ENCODE measurements at places on chromosomes 5 and 9.

DNA sequence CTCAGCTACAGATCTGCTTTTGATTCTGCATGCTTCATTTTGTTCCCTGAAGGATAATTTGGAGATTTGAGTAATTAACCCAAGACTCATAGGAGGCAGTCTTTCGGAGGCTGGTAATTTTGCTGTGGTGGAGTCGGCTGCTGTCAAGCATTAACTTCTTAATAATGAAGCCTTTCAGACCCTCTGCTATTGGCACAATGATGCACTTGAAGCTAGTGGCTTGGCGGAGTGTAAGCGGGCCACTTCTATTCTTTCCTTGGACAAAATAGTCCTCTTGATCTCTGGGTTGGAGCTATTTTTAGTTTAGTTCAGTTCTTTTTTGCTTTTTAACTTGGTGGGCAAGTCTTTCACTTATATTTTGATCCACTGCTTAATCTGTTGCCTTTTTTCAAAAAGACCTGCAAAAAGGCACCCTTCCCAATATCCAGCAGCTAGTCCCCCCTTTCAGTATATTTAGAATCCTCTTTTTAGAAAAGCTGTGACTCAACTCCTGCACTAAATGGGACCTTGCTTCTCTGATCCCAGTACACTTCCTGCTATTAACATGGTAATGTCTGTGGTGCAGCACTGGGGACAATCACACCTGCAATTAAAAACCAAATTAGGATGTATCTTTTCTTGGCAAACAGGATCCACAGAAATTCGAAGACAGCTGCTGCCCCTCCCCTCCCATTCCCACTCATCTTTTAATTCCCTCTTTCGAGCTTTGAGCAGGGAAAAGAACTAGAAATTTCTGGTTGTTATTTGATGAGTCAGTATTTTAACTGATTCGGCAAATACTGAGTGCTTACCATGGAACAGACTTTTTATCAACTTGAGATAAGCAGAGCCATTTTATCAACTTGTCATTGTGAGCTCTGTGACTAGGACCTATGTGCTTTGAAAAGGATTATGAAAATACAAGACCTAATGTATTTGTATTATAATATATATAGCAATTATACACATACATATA is 169.4 kb upstream of the ANKRD55 start:
- DNase-seq: no peak

DNA sequence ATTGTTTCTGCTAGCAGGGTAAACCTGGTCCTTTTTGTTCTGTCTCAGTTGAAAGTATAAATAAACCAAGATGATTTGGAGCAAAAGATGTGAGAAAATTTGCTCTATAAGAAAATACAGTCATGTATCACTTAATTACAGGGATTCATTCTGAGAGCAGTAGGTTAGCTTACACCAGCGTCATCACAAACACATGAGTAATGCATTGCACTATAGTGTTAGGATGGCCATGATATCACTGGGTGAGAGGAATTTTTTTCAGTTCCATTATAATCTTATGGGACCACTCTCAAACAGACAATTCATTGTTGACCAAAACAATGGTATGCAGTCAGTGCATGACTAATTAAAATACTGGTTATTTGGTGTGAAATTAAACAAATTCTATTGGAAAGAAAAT is 430.9 kb downstream of the CHSY3 start:
- DNase-seq: no peak

- no peak for DNase-seq
Measured at GRCh38 chr5:166486348-166486747, 1805.1 kb upstream of the WWC1 start.

DNA sequence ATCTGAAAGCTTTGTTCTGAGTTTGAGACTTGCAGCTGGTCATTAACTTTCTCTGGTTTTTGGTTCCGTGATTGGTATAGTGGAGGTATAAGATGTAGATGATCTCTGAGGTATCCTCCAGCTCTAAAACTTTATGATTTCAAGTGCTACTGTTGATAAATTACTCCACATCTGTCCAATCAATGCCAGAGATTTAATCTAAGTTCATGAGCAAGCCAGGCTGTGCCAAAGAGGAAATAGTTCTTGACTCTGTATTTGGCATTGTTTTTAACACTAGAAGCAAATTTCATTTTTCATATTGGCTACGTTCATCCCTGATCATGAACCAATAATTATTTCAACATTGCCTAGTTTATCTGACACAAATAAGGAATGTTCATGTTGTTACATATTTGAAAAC is 28.5 kb upstream of the CHD1 start:
- DNase-seq: no peak

GRCh38 chr9:88388886-88389605 is 802 bp downstream of the SPIN1 start:
- DNase-seq: peak; percentile 58

GRCh38 chr9:93496285-93496684 is 42.9 kb upstream of the FAM120AOS start:
- DNase-seq: no peak

DNA sequence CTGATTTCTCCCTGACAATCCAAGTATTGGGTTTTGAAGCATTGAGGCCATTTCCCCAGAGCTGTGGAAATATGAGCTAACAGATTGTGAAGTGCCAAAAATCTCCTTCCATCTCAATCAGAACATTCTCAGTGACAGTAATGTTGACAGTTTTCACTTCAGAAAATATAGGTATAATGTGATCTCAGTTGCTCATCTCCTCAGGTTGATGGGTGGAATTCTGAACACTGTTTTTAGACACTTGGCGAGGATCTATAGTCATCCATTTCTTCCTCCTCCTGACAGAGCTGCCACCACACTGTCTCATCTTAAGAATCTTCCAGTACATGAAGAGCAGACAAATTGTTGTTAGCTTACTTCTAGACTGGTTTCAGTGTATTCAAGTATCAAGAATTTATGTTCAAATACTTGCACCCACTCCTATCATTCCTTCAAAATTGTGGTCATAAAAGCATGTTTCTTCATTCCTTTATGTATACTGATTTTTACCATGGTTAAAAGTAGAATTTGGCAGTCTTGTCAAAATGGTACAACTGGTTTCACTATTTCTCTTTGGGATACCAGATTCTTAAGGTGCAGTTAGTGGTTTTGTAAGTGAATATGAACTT is 199.7 kb upstream of the TLE4 start:
- no peak for DNase-seq

DNA sequence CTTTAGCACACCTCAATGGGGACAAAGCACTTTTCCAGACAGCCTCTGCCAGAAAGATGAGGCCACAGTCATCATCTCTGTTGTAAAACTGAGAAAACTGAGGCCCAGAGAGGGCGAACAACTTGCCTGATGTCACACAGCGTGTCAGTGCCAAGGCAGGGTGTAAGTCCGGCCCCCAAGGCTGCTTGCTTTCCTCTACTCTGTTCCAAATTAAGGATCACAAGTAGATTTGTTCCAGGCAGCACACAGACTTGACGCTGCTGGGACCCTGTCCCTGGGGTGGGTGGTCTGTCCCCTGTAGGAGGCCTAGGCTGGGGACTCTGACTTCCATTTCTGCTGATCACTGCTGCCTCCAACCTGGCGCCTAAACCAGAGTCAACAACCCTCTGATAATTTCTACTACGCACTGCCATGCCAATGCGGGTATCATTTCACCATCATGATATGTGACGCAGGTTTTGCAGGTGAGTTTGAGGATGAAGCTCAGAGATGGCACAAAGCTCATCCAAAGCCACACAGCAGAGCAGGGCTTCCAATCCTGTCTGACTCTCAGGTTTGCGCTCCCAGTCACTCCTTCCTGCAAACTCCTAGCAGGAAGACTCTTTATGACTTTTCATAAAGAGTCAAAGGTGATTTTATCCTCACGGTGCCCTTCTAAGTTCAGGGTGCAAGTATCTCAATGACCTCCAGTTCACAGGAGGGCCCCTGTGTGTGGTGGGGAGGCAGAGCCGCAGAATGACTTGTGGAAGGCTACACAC is 13.5 kb upstream of the RALGDS start:
- DNase-seq: no peak

DNA sequence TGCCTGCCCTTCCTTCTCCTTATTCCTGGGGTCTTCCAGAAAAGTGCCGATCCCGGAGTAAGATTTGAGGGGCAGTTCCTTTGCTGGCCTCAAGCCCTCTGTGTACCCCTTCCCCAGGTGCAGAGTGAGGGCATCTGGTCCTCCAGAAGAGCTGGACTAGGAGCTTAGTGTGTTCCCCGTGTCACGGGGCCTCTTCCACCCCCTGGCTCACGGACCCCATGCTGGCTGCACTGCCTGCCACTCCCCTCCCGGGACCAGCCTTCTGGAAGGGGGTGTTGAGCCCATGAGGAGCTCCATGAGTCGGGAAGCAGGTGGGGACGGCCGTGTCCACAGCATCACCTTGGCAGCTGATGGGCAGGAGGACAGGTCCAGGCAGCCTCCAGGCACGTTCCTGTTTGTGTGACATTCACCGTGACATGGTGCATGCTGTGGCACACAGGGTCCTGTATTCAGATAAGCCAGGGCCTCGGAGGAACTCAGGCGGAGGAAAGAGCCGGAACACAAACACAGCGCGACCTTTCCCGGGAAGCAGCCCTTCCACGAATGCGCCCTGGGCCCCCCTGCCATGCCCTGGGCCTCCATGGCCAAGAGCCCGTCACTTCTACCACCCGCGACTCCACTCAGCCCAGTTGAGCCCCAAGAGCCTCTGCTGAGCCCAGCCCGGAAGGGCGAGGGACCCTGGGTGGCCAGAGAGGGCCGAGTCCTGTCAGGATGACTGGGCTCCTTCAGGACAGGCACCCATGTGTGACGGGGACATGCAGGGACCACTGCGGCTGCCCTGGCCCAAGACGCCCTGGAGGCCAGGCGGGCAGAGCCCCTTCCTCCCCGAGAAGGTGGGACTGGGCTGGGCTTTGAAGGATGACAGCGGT is 5.9 kb upstream of the LCN1 start:
- DNase-seq: no peak

DNA sequence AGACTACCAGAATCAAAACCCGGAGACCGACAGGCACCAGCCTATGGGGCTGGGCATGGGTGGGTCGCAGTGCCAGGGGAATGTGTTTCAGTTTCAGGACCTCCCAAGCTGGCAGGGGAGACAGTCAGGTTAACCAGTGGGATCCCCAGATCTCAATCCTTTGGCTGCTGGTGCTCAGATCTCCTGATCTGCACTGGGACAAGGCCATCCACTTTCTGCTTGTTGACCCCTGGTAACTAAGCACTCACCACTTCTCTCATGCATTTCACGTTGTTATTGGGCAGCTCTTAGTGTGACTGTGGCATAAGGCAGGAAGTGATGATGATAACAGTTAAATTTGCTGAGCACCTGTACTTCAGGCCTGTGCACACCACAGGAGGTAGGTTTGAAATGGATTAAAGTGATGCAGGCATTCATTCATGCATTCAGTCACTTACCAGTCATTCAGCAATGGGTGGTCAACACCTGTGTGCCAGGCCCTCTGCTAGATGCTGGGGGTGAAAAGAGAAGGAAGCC is 42.1 kb upstream of the STXBP1 start:
- no peak for DNase-seq

- DNase-seq: no peak
Measured at GRCh38 chr5:141821430-141821925, 56.7 kb downstream of the PCDH1 start.

GRCh38 chr5:106189121-106189809 is 1481.5 kb downstream of the EFNA5 start:
- DNase-seq: no peak

- no peak for DNase-seq
Measured at GRCh38 chr5:1661831-1662558, 137.6 kb downstream of the MRPL36 start.

GRCh38 chr9:136080716-136081112 is 14.4 kb downstream of the NACC2 start:
- DNase-seq: no peak

GRCh38 chr9:92770360-92770995 is 5.8 kb upstream of the BICD2 start:
- DNase-seq: no peak

DNA sequence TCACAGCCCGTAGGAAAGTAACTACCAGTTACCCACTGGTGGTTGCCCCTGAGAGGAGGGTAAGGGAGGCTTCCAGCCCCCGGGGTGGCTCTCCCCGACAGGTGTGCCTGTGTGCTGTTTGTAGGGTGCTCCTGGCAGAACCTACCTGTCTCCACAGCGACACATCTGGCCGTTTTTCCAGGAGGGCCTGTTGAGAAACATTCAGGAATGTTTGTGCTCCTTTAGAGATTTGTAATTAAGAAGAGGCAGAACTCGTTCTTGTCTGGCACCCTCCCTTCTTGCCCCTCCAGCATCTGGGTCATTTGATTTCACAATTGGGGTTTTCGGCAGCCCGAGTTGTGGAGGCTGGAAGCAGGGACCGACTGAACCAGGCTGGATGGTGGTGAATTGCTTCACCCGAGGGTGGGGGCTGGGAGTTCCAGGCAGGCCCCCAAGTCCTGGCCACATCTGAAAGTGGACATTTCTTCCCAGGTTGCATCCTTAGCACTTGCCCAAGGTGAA is 74.2 kb downstream of the WWC1 start:
- DNase-seq: no peak

GRCh38 chr5:141623186-141623585 is 4.4 kb upstream of the DIAPH1 start:
- DNase-seq: no peak

- no peak for DNase-seq
Measured at GRCh38 chr9:75149841-75150241, 61.5 kb downstream of the OSTF1 start.

Measured in LoVo (cell line).